ENCODE measurements at places on chromosomes 6 and 20. TPM values are rescaled to one million over a fixed set of nuclear protein-coding genes. Genes with fewer than 3 reads are reported as not detected.

DNA sequence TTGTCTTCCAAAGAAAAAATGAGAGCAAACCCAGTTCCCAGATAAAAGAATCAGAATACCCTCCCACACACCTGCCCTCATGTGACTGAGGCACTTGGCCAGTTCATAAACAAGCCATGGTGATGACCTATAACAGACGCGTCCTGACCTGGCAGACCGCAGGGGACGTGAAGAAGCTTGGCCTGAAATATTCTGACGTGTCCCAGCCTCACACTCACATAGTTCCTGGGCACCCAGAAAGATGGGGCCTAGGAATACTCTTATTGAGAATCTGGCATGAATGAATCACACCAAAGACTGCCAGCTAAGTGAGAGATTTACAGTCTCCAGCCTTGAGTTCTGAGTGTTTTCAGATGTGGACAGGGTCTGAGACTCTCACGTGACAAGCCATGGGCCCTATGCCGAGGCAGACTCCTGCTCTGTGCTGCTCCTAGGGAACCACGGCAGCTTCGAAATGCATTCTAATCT, 17.2 kb upstream of the MAP3K4 start:
- no peak for DNase-seq

- no peak for DNase-seq
Observed at GRCh38 chr6:170429450-170429849, 122.9 kb downstream of the FAM120B start.

DNA sequence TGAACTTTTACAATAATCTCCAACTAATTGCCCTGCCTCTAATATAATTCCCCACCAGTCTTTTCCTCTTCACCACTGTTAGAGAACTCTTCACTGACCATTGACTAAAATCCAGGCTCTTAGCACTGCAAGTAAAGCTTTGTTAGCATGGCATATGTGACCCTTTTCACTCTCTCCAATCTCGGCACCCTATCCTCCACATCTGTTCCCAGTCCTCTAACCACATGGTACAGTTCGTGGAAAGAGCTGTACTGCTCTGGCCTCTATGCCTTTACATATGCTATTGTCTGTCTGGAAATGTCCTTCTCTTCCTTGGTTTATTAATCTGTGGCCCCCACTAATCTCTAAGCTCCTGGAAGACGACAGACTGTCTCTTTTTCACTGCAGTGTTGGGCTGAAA, 63.0 kb upstream of the EIF2S2 start:
- no peak for DNase-seq

- peak; percentile 36 for DNase-seq
Observed at GRCh38 chr6:87923389-87924050, 124.1 kb upstream of the SPACA1 start.

GRCh38 chr6:142242269-142242668, 59.5 kb upstream of the ADGRG6 start:
- no peak for DNase-seq

DNA sequence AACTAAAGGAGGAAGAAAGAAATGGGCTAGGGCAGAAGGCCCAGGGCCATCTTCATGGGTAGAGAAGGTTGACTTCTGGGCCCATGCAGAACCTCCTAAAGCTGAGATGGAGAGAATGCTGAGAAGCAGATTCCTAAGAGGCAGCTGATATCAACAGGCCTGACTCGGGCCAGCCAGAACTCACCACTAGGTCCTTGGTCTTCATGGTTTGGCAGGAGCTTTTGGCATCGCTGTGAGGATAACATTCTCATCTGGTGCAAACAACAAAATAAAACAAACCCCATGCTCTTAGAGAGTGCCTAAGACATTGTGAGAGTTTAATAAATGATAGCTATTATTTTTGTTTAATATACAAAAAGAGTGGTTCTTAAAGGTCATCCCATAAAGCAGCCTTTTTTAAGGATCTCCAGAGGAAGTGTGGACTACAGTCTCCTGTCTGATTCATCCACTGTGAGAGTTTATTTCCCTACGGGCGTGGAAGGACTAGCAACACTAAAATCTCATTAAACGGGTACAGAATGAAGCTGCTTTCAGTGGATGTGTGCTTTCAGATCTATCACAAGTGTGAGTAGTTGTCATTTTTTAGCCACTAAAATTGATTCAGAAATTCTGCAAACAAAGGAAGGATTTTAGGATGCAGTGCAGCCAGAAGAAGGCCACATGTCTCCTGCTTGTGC, 160.0 kb downstream of the PLCB4 start:
- DNase-seq = no peak

GRCh38 chr20:12925210-12925755, 83.5 kb upstream of the SPTLC3 start:
- DNase-seq = peak; percentile 19

Gene MLN
- total RNA-seq = not detected

Gene PABPC1L
- 105 TPM for total RNA-seq
